ENCODE measurements at places on chromosomes 16 and 17.

DNA sequence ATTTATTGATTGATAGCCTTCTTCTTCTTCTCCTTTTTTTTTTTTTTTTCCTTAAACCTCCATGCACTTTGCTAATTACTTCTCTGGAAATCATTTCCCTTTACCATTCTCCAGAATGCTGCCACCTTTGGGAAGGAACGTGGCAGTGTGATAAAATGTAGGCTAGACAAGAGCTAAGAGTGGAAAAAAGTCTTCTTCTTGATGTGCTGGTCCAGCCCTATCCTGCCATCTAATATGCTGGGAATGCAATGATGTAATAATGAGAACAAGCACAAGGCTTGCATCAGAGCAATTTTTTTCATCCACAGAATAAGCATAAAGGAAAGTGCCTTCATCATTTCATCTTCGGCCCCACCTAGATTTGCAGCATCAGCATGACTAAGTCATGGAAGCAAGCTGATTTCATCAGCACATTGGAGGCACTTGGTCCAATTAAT, 128.7 kb upstream of the ZFHX3 start:
- no peak for DNase-seq

DNA sequence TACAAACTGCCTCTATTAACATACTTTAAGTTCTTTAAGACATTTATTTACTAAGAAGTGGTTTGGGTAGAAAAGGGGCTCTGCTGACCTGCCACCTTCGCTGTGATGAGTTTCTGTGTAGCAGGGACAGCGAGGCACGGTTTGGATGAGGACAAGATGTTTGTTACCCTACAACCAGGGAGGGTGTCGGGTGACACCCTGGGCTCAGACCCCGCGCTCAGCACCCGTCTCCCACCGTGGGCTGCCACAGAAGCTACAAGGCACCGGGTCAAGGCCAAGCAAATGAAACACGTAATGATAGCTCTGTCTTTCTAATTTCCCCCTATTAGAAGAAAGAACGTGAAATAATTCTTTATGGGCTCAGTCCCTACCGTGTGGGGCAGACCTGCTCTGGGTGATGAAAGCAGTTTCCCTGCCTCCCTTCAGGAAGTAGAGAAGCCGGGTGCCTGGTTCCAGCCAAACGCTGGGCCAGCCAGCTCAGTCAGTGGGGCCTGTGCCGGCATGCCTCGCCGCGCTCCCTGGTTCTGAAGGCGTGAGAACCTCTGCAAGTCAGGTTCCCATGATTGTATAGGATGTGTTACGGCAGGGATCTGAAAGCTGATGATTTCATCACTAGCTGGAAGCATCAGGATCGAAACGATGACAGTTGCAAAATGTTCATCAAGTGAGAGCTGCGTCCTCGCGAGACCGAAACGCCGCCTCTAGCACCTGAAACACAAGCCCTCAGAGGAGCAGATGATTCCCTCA, 3.9 kb downstream of the ZNF750 start:
- DNase-seq = no peak

DNA sequence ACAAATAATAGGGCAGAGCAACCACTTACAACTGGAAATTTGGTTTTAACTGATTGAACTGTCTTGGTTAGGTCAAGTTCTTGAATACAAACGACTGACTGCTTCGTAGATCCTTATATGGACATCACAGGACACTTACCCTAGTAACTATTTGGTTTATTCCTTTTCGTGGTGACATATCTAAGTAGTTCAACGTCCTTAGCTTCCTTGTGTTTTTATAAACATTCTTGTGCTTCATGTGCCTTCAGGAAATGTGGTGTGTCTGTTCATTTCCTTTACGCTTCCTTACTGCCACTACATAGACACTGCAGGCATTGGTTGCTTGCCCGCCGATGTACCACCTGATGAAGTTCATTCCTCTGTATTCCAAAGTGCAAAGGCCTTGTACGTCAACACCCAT, 59.3 kb downstream of the USP10 start:
- no peak for DNase-seq

GRCh38 chr17:14203388-14203787, 33.3 kb downstream of the CDRT15 start:
- no peak for DNase-seq

All from coronary artery (tissue), 2 donors.